ENCODE measurements at places on chromosomes 7 and 10.
A peak's percentile ranks its signal among the peaks of the same experiment; 100 is the strongest.

DNA sequence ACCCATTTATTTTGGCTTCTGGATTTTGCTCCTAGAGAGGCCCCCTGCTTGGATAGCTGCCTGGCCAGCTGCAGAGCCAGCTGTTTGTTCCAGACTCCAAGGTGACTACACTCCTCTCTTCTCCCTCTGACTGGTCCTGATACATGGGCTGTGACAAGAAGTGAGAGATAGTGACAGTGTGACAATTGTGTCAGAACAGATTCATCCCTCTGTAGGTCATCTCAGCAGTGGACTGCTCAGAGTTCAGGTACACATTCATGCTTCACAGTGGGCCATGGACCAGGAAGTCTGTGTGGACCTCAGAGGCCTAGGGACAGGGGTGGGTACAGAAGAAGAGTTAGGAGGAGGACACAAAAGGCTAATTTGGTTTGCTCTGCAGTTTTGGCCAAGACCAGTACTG, 188.2 kb upstream of the MKLN1 start:
- no peak for DNase-seq

GRCh38 chr10:63711867-63712716, 190.9 kb downstream of the REEP3 start:
- DNase-seq = peak; percentile 96

DNA sequence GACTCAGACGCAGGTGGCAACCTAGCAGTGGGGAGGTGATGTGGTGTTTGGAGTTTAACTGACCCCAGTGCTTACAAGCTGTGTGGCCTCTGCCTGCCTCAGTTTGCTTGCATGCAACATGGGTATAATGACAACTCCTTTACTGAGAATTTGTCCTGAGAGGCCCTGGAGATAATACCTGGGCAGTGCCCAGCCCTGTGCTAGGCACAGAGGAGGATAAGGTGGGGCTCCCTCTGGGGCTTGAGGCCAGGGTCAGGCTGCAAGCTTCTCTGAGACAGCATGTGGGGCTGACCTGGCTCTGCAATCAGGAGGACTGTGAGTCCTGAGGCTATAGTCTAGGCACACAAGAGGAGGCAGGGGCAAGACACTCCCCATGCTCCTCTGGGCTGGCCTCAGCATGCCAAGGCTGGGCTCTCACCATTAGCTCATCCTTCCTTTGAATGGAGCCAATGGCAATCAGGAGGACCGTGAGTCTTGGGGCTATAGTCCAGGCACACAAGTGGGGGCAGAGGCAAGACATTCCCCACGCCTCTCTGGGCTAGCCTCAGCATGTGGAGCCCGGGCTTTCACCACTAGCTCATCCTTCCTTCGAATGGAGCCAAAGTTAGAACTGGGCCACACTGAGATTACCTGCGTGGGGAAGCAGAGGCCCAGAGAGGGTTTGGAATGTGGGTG, 147.9 kb downstream of the RPS24 start:
- no peak for DNase-seq

- DNase-seq = no peak
Observed at GRCh38 chr10:120735773-120736371, 115.3 kb upstream of the WDR11 start.

DNA sequence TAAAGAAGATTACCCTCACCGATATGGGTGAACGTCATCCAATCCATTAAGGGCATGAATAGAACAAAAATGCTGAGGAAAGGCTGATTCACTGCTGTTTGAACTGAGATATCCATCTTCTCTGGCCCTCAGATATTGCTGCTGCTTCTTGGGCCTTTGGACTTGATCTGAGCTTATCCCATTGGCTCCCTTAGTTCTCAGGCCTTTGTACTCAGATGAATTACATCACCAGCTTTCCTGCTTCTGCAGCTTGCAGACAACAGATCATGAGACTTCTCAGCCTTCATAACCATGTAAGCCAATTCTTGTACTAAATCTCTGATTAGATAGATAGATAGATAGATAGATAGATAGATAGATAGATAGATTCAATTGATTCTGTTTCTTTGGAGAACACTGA, 40.2 kb downstream of the CYCS start:
- DNase-seq = no peak

DNA sequence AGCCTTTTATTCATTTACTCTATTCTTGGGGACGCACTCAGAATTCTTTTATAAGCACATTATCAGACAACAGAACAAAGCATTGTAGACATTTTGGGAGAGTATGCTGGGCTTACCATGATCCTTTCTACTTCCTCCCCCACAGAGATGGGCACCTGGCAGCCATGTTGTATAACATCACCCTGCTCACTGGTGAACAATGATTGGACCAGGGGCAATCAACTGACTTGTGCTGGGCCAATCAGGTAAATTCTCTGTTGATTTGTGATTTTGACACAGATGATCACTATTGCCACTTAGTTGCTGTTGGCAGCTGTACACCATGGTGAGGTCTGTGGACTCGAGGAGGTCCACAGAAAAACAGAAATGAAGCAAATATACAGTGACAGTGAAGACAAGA, 43.7 kb downstream of the WNT2 start:
- DNase-seq = no peak

- DNase-seq = no peak
Observed at GRCh38 chr10:88205842-88206446, 342.5 kb downstream of the PTEN start.

DNA sequence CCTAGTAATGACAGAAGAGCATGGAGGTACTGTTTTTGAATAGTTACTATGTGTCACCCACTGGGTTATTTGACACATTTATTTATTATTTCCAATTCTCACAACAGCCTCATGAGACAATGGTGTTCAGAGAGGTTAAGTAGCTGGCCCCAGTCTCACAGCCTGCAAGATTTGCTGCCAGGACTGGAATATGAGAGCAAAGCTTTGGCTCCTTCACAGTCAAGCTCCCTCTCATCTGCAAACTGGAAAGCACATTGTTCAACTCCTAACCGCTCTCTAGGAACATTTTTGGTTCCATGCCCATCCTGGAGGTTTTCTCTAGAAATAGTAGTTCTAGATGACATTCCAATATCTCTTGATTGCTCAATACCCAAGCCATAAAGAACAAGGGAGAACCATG, 75.5 kb upstream of the CXCL12 start:
- no peak for DNase-seq

- no peak for DNase-seq
Observed at GRCh38 chr10:16942381-16943078, 125.3 kb upstream of the RSU1 start.

DNA sequence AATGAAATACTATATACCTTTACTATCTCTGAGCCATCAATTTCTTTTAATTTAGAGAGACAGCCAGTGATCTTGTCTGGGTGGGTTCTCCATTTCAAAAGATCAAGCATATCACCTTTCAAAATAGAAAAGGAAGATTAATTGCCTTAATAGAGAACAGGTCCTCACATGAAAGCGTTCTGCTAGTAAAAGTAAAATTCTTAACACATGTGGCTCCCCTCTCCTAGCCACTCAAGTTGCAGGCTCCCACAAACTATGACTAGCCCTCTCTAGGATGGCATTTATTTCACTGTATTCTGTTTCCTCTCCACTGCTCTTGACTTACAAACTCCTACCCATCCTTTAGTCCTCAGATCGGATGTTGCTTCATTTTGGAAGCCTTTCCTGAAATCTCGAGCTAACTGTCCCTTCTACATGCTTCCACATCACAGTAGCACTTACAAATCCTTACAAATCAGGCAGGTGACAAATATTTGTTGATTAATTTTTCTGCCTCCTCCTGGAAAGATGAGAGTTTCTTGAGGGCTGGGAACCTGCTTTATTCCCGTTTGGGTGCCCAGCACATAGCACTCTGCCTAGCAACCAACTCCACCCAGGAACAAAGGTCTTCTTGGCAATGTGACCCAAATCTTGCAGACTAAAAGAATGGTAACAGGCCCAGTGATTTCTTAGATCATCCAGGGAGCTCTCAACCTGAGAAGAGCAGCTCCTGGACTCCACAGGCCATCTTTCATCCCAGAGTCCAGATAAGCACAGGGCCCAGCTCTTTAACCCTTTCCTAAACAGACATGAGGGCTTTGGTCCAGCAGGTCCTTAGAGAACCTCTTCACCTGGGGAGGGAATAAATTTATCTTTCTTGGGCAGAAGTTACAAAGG, 310.4 kb upstream of the IMMP2L start:
- DNase-seq = no peak

GRCh38 chr10:45580371-45581215, 92.0 kb downstream of the ZFAND4 start:
- DNase-seq = no peak

GRCh38 chr10:20598590-20598989, 298.5 kb downstream of the NEBL start:
- no peak for DNase-seq

GRCh38 chr10:49186613-49187012, 1.6 kb downstream of the TMEM273 start:
- DNase-seq = no peak

Data from HFF-Myc (cell line).